Neural progenitor cell (in vitro differentiated cells): ENCODE measurements at places on chromosomes 1 and 21.

DNA sequence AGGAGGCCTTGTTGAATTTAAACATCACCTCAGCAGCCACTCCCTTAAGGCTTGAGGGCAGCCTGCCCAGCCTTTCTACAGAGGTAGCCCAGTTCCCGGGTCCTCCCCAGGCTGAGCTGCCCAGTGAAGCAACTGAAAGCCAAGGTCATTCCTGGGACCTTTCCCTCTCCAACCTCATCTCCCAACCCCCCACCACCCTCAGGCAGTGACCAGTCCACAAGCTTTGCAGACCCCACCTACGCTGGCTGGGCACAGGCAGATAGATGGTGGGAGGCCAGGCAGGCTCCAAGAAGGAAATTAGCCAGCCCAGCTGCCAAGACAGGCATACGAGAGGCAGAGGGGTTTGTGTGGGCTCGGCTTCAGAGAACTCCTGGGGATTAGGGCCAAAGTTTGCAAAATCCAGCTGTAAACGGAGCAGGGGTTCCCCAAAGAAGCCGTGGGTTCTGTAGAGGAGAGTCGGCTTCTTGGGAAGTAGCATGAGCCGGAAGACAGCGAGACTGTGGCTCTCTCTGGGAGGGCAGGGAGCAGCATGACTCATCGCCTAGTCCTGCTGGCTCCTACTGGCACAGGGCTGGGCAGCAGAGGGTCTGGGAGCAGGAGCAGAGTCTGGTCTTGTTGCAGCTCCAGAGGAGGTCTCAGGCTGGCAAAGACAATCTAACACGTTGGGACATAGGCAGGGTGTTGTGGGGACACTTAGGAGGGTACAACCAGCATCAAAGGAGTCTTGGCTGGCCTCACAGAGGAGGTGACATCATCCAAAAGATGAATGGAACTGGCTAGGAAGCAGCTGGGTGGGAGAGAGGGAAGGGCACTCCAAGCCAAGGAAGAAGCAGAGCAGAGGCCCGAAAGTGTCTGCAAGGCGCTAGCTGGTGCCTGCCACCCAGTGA lies 2.8 kb upstream of the ZC3H12A start:
- peaks cover 36% of the 10 kb centered on the region for H3K27me3 ChIP-seq
- H3K27ac ChIP-seq: no peak overlapping the region
- H3K36me3 ChIP-seq: no peaks in the 10 kb centered on the region
- peak; percentile 28 for DNase-seq
- H3K4me3 ChIP-seq: no peak overlapping the region
- H3K4me1 ChIP-seq: peaks cover 11% of the 10 kb centered on the region

- no peaks in the 10 kb centered on the region for H3K36me3 ChIP-seq
- H3K27me3 ChIP-seq: no peaks in the 10 kb centered on the region
- no peak for DNase-seq
- H3K4me3 ChIP-seq: no peak overlapping the region
Measured at GRCh38 chr1:170194451-170194850, 48.7 kb downstream of the NTMT2 start.

DNA sequence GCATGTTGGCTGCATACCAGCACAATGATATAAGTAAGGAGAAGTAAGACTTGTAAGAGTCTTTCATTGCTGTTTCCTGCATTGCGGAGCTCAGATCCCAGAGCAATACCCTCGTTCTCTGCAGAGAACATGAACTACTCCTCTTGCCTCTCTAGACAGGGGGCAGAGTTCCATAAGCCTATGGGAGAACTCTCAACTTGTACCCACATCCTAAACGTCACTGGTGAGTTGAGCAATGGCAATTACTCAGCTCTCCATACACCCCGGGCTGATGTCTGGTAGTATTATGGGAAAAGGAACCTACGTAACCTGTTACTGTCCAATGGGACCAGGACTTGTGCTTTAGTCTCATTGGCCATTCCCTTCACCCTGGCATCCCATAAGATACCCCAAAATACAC lies 27.3 kb upstream of the ZNF496 start:
- no peaks in the 10 kb centered on the region for H3K27me3 ChIP-seq
- DNase-seq: no peak
- no peak overlapping the region for H3K4me3 ChIP-seq
- no peaks in the 10 kb centered on the region for H3K36me3 ChIP-seq
- no peak overlapping the region for H3K27ac ChIP-seq

DNA sequence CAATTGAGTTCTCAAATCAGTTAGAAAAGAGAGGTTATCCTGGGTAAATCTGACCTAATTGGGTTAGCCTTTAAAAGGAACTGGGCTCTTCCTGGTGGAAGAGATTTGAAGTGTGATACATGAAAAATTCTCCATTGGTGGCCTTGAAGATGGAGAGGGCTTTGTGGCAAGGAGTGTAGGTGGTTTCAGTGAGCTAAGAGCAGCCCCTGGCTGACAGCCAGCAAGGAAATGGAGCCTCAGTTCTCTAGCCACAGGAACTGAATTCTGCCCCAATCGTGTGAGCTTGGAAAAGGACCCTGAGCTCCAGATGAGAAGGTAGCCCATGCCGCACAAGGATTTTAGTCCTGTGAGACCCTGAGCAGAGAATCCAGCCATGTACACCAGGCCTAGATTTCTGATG lies 12.7 kb upstream of the HYI start:
- H3K4me1 ChIP-seq: no peaks in the 10 kb centered on the region
- H3K27ac ChIP-seq: no peak overlapping the region
- no peak overlapping the region for H3K4me3 ChIP-seq
- H3K27me3 ChIP-seq: no peaks in the 10 kb centered on the region

DNA sequence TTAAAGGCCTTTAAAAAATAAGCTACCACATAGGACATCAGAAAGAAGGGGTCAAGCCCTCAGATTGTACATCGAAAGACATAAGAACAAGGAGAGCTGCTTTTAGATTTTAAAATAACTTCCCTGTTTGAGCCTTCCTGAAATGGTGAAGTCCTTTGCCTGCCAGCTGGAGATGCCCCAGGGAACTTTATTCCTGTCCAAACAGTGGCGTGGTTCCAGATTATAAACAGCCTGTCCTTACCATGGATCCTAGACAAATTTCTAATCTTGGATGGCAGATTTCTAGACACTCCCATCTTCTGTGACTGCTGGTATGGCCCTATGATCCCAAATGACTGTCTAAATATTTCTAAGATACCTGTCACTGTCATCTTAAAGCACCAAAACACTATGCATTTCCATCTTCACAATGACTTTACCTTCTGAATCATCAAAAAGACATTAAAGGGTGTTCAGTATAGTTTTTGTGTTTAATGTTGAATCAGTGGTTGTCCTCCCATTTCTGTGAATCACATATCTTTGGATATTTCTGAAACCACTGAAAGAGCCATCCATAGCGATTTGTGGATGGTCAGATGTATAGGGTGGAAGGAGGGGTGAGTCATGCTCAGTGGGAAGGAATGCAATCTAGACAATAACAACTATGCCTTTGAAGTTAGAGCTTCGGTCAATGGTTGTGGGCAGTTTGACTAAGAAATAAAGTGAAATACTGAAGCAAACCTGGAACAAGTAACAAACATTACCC lies 23.2 kb downstream of the ILDR2 start:
- peak overlapping the region; percentile 82 for H3K27ac ChIP-seq
- H3K4me1 ChIP-seq: peaks cover 60% of the 10 kb centered on the region
- H3K27me3 ChIP-seq: no peaks in the 10 kb centered on the region
- peak; percentile 41 for DNase-seq

GRCh38 chr1:33578557-33579448 lies 106.4 kb downstream of the ZSCAN20 start:
- no peak overlapping the region for H3K27ac ChIP-seq
- H3K4me1 ChIP-seq: peaks cover 15% of the 10 kb centered on the region
- no peaks in the 10 kb centered on the region for H3K27me3 ChIP-seq
- H3K4me3 ChIP-seq: no peak overlapping the region
- no peaks in the 10 kb centered on the region for H3K36me3 ChIP-seq
- peak; percentile 27 for DNase-seq

GRCh38 chr1:13922466-13923110 lies 222.6 kb downstream of the PRDM2 start:
- no peaks in the 10 kb centered on the region for H3K36me3 ChIP-seq
- H3K27ac ChIP-seq: no peak overlapping the region
- DNase-seq: no peak

DNA sequence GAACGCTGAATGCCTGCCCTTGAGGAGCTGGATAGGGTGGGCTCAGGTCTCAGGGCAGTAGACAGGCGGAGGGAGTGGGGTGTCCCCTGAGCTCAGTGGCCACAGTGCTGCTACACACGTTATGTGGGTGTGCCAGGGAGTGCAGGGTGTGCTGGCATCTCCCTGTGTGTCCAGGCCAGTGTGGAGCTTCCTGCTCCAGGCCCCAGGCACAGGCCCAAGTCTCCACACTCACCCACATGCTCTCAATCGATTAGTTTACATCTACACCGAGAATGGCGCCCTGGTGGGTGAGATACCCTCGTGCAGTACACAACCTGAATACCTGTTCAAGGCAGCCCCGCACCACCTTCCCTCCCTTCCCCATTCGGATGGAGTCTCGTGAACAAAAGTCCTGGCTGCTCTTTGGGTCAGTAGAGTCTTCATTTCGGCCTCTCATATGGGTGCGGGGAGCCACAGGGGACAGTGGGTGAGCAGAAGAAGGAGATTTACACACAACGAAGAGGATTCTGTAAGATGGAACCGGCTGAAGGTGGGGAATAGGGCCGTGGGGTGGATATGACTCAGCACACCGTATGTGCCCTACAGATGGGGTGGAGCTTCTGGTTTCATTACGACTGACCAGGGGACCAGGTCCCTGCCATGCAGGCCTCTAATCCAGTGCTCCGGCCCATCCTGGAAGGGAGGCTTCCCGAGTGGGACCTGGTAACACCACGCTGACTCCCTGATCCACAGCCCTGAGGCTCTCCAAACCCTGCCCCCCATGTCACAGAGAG lies 93.3 kb downstream of the SPSB1 start:
- H3K27ac ChIP-seq: no peak overlapping the region
- no peak for DNase-seq
- no peaks in the 10 kb centered on the region for H3K27me3 ChIP-seq

GRCh38 chr1:78360584-78360983 lies 130.2 kb upstream of the PTGFR start:
- H3K27ac ChIP-seq: no peak overlapping the region
- no peaks in the 10 kb centered on the region for H3K27me3 ChIP-seq
- H3K4me1 ChIP-seq: no peaks in the 10 kb centered on the region
- no peak overlapping the region for H3K4me3 ChIP-seq

- no peaks in the 10 kb centered on the region for H3K4me1 ChIP-seq
- DNase-seq: no peak
- H3K27ac ChIP-seq: no peak overlapping the region
- no peaks in the 10 kb centered on the region for H3K27me3 ChIP-seq
Measured at GRCh38 chr1:230820568-230820967, 47.8 kb downstream of the C1orf198 start.

DNA sequence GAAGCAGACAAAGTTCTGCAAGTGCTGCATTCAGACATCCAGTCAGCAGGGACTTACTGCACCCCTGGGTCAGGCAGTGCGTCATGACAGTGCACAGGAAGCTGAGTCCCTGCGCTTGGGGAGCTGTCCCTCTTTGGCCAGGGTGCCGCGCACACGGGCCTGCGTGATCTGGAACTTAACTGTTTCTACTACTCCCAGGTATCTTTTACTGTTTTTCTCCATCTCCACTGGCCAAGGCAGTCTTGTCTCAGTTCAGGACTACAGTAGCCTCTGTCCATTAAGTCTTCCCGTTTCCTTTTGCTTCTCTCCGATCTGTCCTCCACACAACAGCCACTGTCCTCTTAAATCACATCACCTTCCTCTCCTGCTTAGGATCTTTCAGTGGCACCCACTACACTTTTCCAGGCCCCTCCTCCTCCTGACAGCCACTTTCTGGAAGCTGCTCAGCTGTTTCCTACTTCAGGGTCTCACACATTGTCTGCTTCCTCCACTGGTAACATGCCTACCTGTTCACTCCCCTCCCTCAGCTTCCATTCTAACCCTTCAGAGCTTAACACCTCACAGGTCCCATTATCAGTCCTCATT lies 15.9 kb downstream of the ERRFI1 start:
- H3K27me3 ChIP-seq: no peaks in the 10 kb centered on the region
- H3K27ac ChIP-seq: no peak overlapping the region
- H3K4me1 ChIP-seq: peaks cover 1% of the 10 kb centered on the region
- H3K4me3 ChIP-seq: no peak overlapping the region

- H3K27me3 ChIP-seq: no peaks in the 10 kb centered on the region
- no peak for DNase-seq
- peaks cover 3% of the 10 kb centered on the region for H3K4me1 ChIP-seq
- no peak overlapping the region for H3K27ac ChIP-seq
- no peak overlapping the region for H3K4me3 ChIP-seq
Measured at GRCh38 chr1:237287876-237288521, 246.0 kb downstream of the RYR2 start.

DNA sequence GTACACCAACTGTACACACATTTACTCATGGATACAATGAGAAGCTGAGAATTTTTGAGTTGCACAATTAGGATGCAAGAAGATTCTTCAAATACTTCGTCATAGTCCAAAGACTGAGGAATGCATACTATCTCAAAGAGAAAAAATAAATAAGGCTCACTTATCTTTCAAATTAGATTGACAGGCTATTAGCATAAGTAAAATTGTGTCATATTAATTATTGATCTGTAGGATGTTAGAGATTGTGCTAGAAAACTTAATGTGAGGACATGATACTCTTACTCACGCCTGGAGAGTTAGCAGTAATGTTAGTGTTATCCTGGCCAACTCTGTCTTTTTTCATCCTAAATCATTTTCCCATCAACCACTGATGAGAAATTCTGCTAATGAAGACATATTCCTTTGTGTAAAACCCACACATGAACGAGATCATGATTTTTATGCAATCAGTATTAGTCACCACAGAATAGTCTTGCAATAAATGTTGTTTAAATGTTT lies 659.0 kb downstream of the LTN1 start:
- no peaks in the 10 kb centered on the region for H3K4me1 ChIP-seq
- H3K27me3 ChIP-seq: no peaks in the 10 kb centered on the region
- no peak overlapping the region for H3K27ac ChIP-seq
- DNase-seq: no peak
- no peaks in the 10 kb centered on the region for H3K36me3 ChIP-seq
- H3K4me3 ChIP-seq: no peak overlapping the region

- no peak for DNase-seq
- H3K4me3 ChIP-seq: no peak overlapping the region
- no peaks in the 10 kb centered on the region for H3K27me3 ChIP-seq
- H3K36me3 ChIP-seq: no peaks in the 10 kb centered on the region
Measured at GRCh38 chr1:4916610-4917009, 262.2 kb downstream of the AJAP1 start.

DNA sequence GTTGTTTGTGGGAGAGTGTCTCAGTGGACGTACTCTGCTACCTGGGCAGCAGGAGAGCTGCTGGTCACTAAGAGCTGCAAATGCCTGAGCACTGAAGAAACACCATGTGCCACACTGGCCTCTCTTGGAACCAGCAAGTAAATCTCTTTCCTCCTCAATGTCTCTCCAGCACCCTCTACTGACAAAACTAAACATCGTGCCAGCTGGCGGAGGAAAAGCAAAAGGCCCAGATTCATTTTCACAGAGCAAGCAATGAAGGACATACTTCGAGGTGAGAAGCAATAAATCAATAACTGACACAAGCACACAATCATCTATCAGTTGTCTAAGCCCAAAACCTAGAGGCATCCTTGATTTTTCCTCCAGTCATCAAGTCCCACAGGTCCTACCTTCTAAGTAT lies 78.1 kb downstream of the RERE start:
- no peaks in the 10 kb centered on the region for H3K27me3 ChIP-seq
- H3K4me1 ChIP-seq: no peaks in the 10 kb centered on the region
- no peak overlapping the region for H3K4me3 ChIP-seq
- no peaks in the 10 kb centered on the region for H3K36me3 ChIP-seq
- no peak for DNase-seq
